ENCODE measurements at places on chromosomes 7 and 10. TPM values are rescaled to one million over a fixed set of nuclear protein-coding genes. Genes with fewer than 3 reads are reported as not detected.

The LIPK gene
- not detected for total RNA-seq

The ACBD7 gene
- total RNA-seq: 2.4 TPM

DNA sequence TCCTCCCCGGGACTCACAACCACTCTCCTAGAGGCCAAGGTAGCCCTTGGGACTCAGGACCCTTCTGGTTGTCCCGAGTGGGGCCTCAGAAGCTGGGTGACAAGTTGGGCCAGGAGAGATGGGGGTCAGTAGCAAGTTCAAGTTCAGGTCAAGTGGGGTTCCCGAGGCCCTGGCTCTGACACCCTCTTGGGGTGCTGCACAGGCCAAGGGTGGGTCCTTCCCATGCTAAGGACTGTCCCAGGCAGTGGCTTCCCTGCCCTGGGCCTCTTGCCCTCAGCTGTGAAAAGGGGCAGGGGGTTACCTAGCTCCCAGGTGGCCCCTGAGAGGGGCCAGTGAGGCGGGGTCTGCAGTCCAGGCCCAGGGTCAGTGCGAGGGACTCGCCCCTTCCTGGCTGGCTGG lies 115.4 kb upstream of the TNRC18 start:
- no peak for DNase-seq

GRCh38 chr7:132541656-132542055 lies 34.6 kb downstream of the PLXNA4 start:
- no peak for DNase-seq

DNA sequence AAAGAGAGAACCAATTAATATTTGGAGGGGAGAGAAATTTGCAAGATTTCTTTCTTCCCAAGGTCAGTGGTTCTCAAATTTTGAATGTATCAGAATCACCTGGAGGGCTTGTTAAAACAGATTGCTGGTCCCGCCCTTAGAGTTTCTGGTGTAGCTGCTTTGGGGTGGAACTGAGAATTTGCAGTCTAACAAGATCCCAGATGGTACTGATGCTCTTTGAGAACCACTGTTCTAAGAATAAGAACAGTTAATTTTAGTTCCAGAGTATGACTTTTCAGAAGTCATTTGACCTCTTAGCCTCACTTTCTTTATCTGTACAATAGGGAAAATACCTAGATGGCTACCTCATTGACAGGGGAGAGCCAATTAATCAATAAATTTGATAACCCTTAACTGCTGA lies 161.6 kb downstream of the PRKG1 start:
- DNase-seq: no peak

DNA sequence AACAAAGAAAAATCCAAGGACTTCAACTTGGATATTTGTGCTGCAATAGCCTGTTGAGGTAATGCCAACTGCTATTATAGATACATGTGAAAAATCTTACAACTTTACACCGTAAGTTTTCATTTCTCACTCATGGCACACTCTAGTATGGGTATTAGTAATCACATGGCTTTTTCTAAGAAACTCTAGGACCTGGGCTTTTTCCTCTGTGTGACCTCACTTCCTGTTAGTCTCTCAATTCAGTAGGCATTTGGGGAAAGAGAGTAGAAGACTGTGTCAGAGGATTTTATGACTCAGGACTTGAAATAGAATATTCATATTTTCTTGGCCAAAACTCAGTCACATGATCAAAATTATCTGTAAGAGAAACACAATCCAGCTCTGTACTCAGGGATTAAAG lies 1049.9 kb downstream of the REEP3 start:
- DNase-seq: no peak

DNA sequence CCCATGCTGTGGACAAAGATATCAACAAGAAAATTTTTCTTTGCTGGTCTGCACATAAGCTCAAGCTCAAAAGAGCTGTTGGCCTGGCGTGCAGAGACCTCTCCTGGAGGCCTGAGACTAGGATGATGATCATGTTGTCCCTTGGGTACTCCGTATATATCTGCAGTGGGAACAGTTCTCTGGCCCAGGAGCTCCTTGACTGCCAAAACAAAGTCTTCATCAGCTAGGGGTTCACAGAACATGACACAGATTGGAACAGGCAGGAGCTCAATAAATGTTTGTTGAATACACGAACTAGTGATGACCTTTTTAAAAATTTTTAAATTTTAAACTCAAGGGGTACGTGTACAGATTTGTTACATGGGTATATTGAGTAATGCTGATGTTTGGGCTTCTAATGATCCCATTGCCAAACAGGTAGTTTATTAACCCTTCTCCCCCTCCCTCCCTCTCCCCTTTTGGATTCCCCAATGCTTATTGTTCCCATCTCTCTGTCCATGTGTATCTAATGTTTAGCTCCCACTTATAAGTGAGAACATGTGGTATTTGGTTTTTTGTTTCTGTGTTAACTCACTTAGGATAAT lies 49.1 kb downstream of the ZNF783 start:
- no peak for DNase-seq

DNA sequence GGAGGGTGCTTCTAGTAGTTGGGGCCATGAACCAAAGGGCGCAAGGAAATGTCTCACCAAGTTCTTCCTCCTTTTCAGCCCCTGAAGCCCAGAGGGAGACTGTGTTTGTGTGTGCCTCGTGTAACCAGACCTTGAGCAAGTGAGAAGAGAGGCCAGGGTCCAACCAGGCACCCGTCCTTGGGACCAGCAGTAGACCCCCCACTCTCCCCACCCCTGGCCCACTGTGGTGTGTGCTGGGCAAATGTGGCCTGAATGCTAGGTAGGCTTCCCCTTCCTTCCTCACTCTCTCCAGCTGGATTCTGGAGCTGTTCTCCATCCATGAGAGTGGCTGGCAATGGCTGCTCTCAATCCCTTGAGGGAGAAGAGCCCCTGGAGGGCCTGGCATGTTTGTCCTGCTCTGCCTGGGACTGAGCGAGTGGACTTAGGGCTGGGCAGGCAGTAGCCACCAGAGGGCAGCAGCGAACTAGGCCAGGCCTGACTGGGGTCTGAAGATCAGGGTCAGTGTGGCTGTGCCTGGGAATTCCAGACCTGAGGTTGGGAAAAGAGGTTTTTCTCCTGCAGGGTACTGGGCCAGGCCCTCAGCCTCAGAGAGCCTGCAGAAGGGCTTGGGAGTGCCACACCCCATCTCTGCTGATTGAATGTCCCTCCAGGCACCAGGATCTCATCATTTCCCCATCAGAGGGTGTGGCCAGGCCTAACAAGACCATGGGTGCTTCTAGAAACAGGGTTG lies 12.5 kb downstream of the SFRP5 start:
- peak; percentile 61 for DNase-seq

DNA sequence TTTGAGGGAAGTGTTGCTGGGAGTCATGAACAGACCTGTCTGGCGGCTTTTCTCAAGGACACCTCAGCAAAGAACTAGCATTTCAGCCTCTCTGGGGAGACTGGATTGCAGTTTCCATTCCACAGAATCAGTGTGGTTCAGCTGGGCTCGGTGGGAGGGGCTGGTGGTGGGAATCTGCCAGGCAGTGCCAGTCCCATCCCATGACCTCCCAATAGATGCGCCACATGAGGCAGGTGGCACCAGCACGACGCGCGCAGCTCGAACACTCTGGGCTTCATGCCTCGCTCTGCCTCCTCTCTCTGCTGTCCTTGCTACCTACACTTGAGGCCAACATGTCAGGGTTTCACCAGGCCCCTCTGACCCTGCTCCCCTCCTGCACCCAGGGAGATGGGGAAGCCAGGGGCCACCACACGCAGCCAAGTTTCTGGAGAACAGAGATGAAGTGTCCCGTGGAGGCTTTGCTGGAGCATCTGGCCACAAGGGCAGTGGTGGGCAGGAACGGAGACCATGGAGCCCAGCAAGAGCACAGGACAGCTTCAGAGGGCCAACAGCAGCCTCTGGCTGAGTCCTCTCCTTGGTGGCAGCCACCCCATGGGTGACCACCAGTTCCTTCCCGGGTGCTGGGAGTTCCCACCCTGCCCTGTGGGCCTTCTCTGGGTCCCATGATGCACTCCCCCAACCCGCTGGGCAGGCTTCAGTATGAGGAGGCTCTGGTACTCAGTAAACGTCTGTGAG lies 2.3 kb downstream of the NACAD start:
- no peak for DNase-seq

DNA sequence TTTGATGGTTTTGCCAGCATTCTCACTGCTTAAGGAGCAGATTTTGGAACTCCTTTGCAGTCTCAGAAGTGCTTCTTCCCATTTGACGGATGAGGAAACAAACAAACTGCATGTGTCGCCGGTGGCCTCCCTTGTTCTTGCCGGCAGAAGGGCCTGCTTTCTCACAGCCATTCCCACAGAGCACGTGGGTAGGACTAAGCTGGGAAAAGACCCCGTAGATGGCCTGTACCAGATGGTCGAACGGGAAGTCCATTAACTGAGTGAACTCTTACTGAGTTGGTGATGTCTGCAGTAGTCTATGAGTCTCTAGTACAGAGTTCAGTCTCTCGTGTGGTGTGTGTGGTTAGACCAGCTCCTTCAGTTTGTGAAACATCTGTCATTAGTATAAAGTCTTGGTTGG lies 131.9 kb downstream of the TRRAP start:
- DNase-seq: no peak

GRCh38 chr7:20107582-20107981 lies 109.6 kb downstream of the MACC1 start:
- DNase-seq: no peak

- no peak for DNase-seq
These were observed 49.8 kb downstream of the ZNF239 start for GRCh38 chr10:43524434-43525247.
